ENCODE measurements at places on chromosomes 2 and 18. TPM values are rescaled to one million over a fixed set of nuclear protein-coding genes. Genes with fewer than 3 reads are reported as not detected.

The C1GALT1C1L gene
- not detected for total RNA-seq

The MYO5B gene
- not detected for total RNA-seq

The TUBA3E gene
- not detected for total RNA-seq

The MYO3B gene
- 7.8 TPM for total RNA-seq

The IL36A gene
- total RNA-seq = not detected

The ZAP70 gene
- not detected for total RNA-seq

DNA sequence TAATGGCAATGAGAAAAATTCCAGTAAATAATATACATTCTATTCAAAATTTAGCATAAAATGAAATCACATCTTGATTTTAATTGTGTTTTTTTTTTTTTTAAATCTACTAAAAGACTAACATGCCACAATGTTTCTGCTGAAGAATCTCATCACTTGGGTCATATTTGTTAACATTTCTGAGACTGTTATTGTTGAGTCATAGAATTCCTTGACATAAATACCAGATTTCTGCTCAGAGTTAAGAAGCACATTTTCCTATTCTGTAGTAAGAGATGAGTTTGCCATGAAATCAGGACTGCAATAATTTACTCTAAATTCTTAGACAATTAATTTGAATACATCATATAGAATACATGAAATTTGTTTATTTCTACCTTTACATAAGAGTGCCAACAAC, 154.9 kb upstream of the KYNU start:
- no peak for DNase-seq

- peak; percentile 74 for DNase-seq
Observed at GRCh38 chr2:221104361-221104811, 467.7 kb downstream of the EPHA4 start.

DNA sequence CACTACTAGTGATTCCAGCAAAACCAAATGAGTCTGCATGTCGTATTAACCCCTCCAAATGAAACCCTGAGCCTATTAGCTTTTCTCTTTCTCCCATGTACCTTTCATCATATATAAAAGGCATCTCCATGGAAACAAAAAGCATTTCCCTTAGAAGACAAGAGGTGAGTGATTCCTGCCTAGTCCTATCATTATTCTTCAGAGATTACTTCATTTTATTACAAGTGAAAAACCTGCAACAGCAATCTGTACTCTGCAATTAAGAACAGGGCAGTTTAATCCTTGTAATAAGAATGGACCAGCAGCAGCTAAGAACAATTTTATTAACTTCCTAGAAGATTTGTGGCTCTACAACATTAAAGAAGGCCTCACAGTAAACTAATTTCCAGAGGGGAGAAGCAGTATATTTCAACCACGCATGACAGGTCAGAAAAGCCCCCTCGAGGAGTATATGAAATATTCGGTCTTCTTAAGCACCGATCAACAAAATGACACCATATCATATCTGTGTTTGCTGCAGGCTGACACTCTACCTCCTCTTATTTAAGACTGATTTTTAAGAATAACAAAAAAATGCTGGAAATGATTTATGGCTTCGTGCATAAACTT, 132.3 kb upstream of the TFPI start:
- DNase-seq = no peak

DNA sequence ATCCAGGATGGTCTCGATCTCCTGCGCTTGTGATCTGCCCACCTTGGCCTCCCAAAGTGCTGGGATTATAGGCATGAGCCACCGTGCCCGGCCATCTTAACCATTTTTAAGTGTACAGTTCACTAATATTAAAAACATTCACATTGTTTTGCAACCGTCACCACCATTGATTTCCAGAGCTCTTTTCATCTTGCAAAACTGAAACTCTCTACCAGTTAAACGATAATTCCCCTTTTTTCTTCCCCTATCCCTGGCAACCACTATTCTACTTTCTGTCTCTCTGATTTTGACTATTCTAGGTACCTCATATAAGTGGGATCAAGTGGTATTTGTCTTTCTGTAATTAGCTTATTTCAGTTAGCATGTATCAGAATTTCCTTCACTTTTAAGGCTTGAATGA, 16.8 kb upstream of the NEUROD1 start:
- DNase-seq = no peak

DNA sequence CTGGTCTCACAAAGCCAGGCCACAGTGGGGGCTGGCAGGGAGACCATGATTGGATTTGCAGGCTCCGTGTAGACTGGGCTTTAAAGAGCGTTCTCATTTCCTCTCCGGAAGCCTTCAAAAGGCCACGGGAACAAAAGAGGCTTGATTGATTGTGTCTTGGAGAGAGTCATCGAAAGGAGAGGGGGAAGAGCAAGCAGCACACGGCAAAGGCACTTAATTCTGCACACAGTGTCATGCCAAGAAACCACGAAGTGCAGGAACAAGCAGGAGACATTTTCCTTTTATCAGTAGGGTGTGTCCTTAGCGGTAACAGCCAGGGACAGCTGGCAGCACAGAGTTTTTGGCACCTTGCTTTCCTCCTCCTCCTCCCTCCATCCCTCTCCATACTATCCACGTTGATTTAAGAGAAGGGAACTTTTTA, 47.7 kb downstream of the GLI2 start:
- DNase-seq = peak; percentile 53

GRCh38 chr2:190947141-190947540, 66.5 kb downstream of the GLS start:
- DNase-seq = no peak

- no peak for DNase-seq
Observed at GRCh38 chr18:54453996-54454395, 96.3 kb downstream of the C18orf54 start.

DNA sequence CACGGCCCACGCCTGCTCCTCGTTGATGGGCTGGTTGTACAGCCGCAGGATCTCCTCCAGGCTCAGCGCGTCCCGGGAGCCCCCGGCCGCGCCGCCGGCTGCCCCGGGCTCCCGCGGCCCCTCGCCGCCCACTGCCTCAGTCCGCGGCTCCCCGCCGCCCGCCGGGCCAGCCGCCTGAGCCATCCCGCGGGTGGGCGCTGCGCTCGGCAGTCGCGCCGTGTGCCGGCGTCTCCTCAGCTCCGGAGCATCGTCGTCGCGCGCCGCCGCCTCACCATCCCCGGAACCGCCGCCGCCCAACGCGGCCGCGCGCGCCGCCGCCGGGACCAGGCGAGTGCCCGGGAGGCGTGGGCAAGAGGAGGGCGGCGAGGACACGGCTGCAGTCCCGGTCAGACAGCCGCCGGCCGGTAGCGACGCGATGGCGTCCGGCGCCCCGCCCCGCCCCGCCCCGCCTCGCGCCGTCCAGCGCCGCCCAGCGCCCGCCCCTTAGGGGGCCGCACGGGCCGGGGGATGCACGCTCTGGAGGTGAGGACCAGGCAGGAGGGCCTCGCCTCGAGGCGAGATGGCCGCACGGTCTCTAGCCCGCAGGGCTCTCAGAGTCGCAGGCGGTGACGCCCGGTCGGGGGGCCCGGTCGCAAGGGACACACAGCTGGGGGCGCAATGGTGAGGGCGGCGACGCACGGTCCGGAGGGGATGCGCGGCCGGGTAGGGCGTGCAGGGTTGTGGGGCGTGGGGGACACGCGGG, at the start of gene SPIRE1:
TSS of gene SPIRE1 (minus strand) at position 424 of the 742 bp plus-strand sequence. CDS start at position 183, 241 bp downstream.
- DNase-seq = peak; percentile 72

DNA sequence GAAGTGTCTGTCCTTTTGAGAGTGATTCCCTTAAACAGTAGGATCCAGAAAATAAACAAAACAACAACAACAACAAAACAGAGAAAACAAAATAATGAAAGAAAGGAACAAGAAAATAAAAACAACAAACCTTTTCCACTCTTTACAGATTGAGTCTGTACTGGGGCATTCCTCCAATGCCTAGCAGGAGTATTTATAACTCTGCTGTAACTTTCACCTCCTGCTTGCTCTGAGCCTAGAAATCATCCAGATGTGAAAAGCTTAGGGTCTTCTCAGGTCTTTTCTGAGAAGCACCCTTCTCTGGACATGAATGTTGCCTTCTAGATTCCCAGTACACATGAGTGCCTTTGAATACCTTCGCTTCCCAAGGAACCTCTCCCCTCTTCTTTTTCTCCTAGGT, 1239.4 kb downstream of the CNTNAP5 start:
- DNase-seq = no peak

DNA sequence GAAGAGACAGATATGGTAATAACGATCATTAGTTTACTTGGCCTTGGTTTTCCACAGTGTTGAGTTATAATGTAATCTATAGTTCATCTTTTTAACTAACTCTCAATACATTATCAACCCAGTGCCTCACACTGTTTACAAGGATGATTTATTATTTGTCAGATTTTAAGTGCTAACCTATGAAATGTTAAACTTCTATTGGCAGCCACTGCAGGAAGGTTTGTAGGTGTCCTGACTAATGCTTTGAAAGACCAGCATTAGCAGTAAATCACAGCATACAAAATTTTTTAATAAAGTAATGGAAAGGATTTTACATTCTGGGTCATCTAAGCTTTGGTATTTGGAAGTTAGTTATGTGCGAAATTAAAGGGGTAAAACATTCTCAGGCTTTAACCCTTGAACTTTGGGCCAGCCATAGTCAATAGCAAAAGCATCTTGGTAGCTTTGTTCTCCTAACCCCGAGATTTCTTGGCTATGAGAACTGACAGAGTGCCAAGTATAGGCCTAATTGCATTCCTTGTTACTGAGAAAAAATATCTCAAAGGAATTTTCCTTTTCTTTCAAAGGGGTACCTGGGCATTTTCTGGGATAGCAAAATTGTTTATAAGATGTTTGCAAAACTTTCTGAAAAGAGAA, 30.6 kb downstream of the SPATS2L start:
- DNase-seq = no peak

GRCh38 chr2:151623631-151624030, 110.6 kb downstream of the NEB start:
- no peak for DNase-seq

DNA sequence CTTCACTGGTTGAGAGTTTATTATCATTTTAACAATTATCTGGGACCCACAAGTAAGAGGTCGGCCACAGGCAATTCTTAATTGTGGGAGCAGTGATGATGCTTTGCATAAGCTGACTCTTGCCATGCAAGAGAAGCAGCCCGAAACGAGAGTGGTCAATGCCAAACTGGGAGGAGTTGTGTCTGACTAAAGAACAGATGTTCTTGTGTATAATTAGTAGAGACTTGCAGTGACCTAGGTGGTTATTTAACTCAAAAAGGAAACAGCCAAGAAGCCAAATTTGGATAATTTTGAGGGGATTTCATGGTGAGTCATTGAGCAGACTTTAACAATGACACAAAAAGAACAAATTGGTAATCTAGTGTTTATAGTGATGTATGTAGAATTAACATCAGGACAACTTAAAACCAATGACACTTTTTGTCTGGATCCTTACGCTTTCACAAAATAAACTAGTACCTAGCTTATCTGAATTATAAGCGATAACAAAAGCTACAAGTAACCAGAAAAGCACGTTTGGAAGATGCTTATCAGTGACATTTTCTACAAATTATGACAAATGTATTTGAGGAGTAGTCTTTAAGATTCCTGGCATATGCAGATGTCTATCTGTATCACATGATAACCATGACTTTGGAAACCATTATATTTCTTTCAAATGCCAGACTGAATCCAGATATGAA, 184.7 kb upstream of the DLGAP1 start:
- no peak for DNase-seq

GRCh38 chr2:161873707-161874106, 200.3 kb downstream of the DPP4 start:
- DNase-seq = no peak

GRCh38 chr2:116452651-116453050, 1361.8 kb upstream of the DDX18 start:
- no peak for DNase-seq

- DNase-seq = no peak
Observed at GRCh38 chr18:76553715-76554546, 58.9 kb upstream of the ZNF516 start.

DNA sequence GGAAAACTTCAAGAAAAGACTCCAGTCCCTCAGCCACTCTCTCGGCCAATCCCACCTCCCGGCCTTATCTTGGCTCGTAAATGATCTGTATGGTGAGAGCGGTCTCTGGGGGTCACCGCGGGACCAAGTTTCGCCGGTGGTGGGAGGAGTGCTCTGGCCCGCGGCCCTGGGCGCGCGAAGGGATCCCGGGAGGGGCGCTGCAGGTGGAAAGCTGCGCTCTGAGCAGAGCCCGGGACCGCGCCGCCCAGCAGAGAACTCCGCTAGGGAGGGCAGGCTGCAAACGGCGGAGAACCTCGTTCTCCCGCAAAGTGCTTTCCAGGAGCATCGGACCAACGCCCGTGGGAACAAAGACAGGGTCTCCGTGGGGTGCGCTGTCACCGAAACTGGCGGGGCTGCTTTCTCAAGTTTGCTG, 622 bp downstream of the LRP2 start:
- DNase-seq = no peak

All from G401 (cell line).